Vagina (tissue), 2 donors: ENCODE measurements at places on chromosomes 11 and 22. TPM values are rescaled to one million over a fixed set of nuclear protein-coding genes. Genes with fewer than 3 reads are reported as not detected.

Gene KDM4E
- total RNA-seq: not detected

DNA sequence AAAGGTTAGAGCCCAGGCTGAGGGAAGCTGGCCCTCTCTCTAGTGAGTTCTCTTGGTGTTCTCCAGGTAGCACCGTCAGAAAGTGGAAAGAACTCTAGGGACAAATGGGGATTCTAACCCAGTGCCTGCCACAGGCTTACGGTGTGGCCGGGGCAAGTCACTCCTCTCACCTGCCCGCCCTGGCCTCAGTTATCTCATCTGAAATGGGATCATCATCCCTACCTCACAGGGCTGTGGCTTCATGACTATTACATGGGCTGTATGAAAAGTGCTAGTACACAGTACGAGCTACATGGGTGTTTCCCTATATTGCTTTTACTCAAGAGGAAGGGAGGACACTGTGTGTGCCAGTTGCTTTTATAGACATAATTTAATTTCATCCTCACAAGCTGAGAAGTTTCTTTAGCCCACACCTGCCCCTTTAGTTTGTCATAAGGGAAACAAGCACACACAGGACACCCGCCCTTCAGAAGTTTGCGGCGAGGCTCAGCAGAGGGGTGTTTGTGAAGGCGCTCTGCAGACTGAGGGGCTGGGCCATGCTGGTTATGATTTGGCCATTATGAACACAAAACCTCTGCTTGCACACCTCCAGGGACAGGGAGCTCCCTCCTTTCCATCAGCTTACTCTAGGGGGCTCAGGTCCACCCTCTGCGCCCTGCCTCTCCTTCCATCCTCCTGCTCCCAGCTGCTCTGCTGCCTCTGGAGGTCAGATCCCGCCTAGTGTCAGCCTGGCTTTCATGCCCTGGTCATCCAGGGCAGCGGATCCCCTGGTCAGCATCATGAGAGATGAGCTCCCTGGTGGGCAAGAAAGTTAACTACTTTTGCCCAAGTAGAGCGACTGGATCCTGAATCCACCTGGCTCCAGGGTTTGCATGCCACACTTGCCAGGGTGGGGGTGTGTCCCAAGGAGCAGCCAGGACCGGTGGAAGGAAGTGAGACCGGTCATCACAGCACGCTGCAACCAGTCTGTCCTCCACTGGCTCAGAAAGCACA, 1.2 kb downstream of the KLHL35 start:
- peaks cover 9% of the 10 kb centered on the region for H3K4me1 ChIP-seq
- no peak for DNase-seq
- H3K36me3 ChIP-seq: no peaks in the 10 kb centered on the region
- no peak overlapping the region for H3K4me3 ChIP-seq

DNA sequence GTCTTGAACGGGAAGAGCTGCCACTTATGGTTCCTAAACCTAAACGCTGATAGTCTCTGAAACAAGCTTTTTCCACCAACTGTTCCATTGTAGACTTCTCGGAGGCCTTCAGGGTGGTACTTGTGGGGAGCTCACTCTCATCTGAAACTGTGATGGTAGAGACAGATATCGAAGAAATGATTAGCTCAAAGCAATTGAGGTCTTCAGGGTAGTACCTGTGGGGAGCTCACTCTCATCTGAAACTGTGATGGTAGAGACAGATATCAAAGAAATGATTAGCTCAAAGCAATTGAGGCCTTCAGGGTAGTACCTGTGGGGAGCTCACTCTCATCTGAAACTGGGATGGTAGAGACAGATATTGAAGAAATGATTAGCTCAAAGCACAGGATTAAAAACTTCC, 175.7 kb downstream of the SWAP70 start:
- peaks cover 18% of the 10 kb centered on the region for H3K4me1 ChIP-seq
- DNase-seq: no peak
- H3K4me3 ChIP-seq: no peak overlapping the region
- peak overlapping the region; percentile 30 for H3K27ac ChIP-seq
- no peaks in the 10 kb centered on the region for H3K27me3 ChIP-seq
- H3K36me3 ChIP-seq: peaks cover 4% of the 10 kb centered on the region

Gene CHORDC1
- total RNA-seq: 65.6 TPM

GRCh38 chr11:96199563-96200025, 143.4 kb downstream of the MAML2 start:
- H3K4me1 ChIP-seq: peaks cover 36% of the 10 kb centered on the region
- H3K27ac ChIP-seq: peak overlapping the region; percentile 66
- H3K4me3 ChIP-seq: no peak overlapping the region
- H3K36me3 ChIP-seq: no peaks in the 10 kb centered on the region
- H3K27me3 ChIP-seq: no peaks in the 10 kb centered on the region

Gene TANGO2
- total RNA-seq: 21.4 TPM

- H3K4me3 ChIP-seq: no peak overlapping the region
- H3K36me3 ChIP-seq: no peaks in the 10 kb centered on the region
- H3K27me3 ChIP-seq: no peaks in the 10 kb centered on the region
- H3K4me1 ChIP-seq: peaks cover 15% of the 10 kb centered on the region
- H3K27ac ChIP-seq: no peak overlapping the region
Measured at GRCh38 chr11:113019711-113020110, 58.5 kb downstream of the NCAM1 start.

GRCh38 chr11:35180317-35181233, 41.6 kb downstream of the CD44 start:
- peaks cover 72% of the 10 kb centered on the region for H3K4me1 ChIP-seq
- no peaks in the 10 kb centered on the region for H3K27me3 ChIP-seq
- H3K36me3 ChIP-seq: peaks cover 32% of the 10 kb centered on the region
- no peak overlapping the region for H3K4me3 ChIP-seq

Gene MAPK8IP2
- 3.2 TPM for total RNA-seq

GRCh38 chr22:30628491-30628890, 7.1 kb upstream of the SLC35E4 start:
- H3K27ac ChIP-seq: no peak overlapping the region
- no peak overlapping the region for H3K4me3 ChIP-seq
- no peaks in the 10 kb centered on the region for H3K4me1 ChIP-seq

Gene MYOD1
- not detected for total RNA-seq

Gene SCGB2A2
- not detected for total RNA-seq

GRCh38 chr11:30285416-30286121, 37.3 kb upstream of the ARL14EP start:
- no peak for DNase-seq
- no peaks in the 10 kb centered on the region for H3K4me1 ChIP-seq
- H3K27ac ChIP-seq: no peak overlapping the region
- no peaks in the 10 kb centered on the region for H3K27me3 ChIP-seq
- H3K36me3 ChIP-seq: no peaks in the 10 kb centered on the region

GRCh38 chr11:114137838-114138237, 78.3 kb downstream of the ZBTB16 start:
- no peak for DNase-seq
- peak overlapping the region; percentile 1 for H3K27ac ChIP-seq
- no peaks in the 10 kb centered on the region for H3K27me3 ChIP-seq

GRCh38 chr22:46767249-46767985, 5.0 kb downstream of the TBC1D22A start:
- H3K36me3 ChIP-seq: no peaks in the 10 kb centered on the region
- no peaks in the 10 kb centered on the region for H3K27me3 ChIP-seq
- no peak overlapping the region for H3K27ac ChIP-seq
- H3K4me3 ChIP-seq: no peak overlapping the region
- DNase-seq: no peak

GRCh38 chr22:19823902-19824211, 30.8 kb downstream of the GNB1L start:
- DNase-seq: no peak
- H3K4me1 ChIP-seq: no peaks in the 10 kb centered on the region
- H3K4me3 ChIP-seq: no peak overlapping the region
- H3K27me3 ChIP-seq: no peaks in the 10 kb centered on the region

- no peak for DNase-seq
- no peaks in the 10 kb centered on the region for H3K36me3 ChIP-seq
- no peak overlapping the region for H3K4me3 ChIP-seq
- H3K4me1 ChIP-seq: peaks cover 34% of the 10 kb centered on the region
Measured at GRCh38 chr11:33333816-33334215, 76.6 kb downstream of the HIPK3 start.

Gene CLP1
- 10.8 TPM for total RNA-seq

Gene DAGLA
- 1.5 TPM for total RNA-seq

Gene ZBED4
- 9.1 TPM for total RNA-seq

Gene ENTHD1
- not detected for total RNA-seq

Gene RAG2
- total RNA-seq: not detected

Gene MMP12
- not detected for total RNA-seq

Gene OR8G1
- not detected for total RNA-seq

- no peaks in the 10 kb centered on the region for H3K4me1 ChIP-seq
- DNase-seq: no peak
- H3K27ac ChIP-seq: no peak overlapping the region
Measured at GRCh38 chr11:100810146-100810545, 123.1 kb downstream of the ARHGAP42 start.

Gene APOA5
- total RNA-seq: not detected

DNA sequence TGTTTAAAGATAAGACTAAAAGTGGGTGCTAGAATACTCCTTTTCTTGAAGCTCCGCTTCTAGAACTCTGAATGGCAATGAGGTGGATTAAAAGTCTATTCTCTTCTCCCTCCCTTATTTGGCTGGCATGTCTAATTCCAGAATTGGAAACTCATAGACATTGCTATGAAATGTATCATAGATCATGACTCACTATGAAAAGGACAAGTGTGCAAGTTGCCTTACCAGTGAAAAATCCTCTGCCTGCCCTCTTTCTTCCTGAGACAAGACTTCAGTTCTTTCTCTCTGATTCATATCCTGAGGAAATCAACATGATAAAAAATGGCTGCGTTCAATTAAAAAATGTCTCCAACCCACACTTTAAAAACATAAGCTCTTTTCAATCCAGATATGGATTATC, 73.2 kb upstream of the BLID start:
- no peak overlapping the region for H3K4me3 ChIP-seq
- no peak for DNase-seq
- H3K27me3 ChIP-seq: no peaks in the 10 kb centered on the region
- peak overlapping the region; percentile 64 for H3K27ac ChIP-seq

- H3K27ac ChIP-seq: no peak overlapping the region
- H3K27me3 ChIP-seq: no peaks in the 10 kb centered on the region
- H3K4me3 ChIP-seq: no peak overlapping the region
- H3K36me3 ChIP-seq: no peaks in the 10 kb centered on the region
- DNase-seq: no peak
Measured at GRCh38 chr22:33779243-33779642, 141.0 kb downstream of the LARGE1 start.

GRCh38 chr11:118783724-118784495, 7.1 kb downstream of the DDX6 start:
- H3K27me3 ChIP-seq: no peaks in the 10 kb centered on the region
- H3K27ac ChIP-seq: no peak overlapping the region
- H3K4me1 ChIP-seq: peaks cover 84% of the 10 kb centered on the region
- DNase-seq: no peak
- no peak overlapping the region for H3K4me3 ChIP-seq

DNA sequence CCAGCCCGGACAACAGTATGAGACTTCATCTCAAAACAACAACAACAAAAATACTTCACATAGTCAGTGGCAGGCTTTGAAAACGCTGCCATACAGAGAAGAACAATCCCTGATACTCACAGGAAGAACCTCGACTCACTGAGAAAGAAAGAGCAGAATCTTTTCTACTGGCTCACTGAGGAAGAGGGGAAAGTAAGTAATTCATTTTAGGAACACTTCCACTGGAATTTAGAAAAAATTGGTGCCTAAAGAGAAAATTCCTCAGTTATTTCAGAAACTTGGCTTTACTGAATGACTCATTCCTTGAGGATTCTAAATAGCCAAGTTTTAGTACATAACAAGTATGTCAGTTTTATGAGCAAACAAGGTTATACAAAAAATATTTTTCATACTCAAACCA, 12.3 kb downstream of the NARS2 start:
- no peaks in the 10 kb centered on the region for H3K36me3 ChIP-seq
- H3K27ac ChIP-seq: peak overlapping the region; percentile 73
- no peak overlapping the region for H3K4me3 ChIP-seq
- H3K4me1 ChIP-seq: peaks cover 39% of the 10 kb centered on the region

Gene OR6A2
- total RNA-seq: not detected

GRCh38 chr11:28439403-28439802, 331.2 kb downstream of the METTL15 start:
- no peaks in the 10 kb centered on the region for H3K27me3 ChIP-seq
- H3K4me3 ChIP-seq: no peak overlapping the region
- no peaks in the 10 kb centered on the region for H3K4me1 ChIP-seq
- H3K36me3 ChIP-seq: no peaks in the 10 kb centered on the region

Gene ZBED5
- 40.8 TPM for total RNA-seq

Gene C2CD2L
- total RNA-seq: 7.1 TPM

- no peaks in the 10 kb centered on the region for H3K36me3 ChIP-seq
- H3K4me3 ChIP-seq: no peak overlapping the region
- H3K27ac ChIP-seq: no peak overlapping the region
- no peaks in the 10 kb centered on the region for H3K27me3 ChIP-seq
- DNase-seq: no peak
Measured at GRCh38 chr11:43573233-43573632, 107.3 kb upstream of the HSD17B12 start.

Gene FADS1
- 9.8 TPM for total RNA-seq

GRCh38 chr11:72250661-72251464, 6.9 kb upstream of the PHOX2A start:
- H3K27me3 ChIP-seq: no peaks in the 10 kb centered on the region
- H3K4me3 ChIP-seq: no peak overlapping the region
- no peaks in the 10 kb centered on the region for H3K4me1 ChIP-seq

Gene ASCL3
- not detected for total RNA-seq

DNA sequence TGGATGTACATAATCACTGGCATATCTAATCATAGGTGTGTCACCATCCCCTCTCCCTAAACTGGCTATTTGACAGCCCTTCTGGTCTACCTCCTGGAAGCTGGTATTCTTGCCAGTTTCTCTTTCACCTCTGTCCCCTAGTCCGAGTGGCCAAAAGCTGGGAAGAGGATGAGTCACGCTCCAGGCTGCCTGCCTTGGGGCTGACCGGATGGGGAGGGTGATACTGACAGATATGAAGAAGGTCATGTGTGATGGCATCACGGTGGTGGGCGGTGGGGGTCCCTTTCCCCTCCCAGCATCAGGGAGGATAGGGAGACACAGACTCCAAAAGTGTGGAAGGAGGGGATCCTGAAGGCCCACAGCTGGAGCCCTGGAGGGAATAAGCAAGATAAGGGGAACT, 4.8 kb downstream of the OAF start:
- peaks cover 94% of the 10 kb centered on the region for H3K4me1 ChIP-seq
- H3K27ac ChIP-seq: peak overlapping the region; percentile 83
- H3K36me3 ChIP-seq: no peaks in the 10 kb centered on the region
- H3K4me3 ChIP-seq: no peak overlapping the region
- H3K27me3 ChIP-seq: no peaks in the 10 kb centered on the region

Gene EMID1
- 2.5 TPM for total RNA-seq

GRCh38 chr11:33700502-33701271, at the start of gene C11orf91:
Gene C11orf91 (minus strand): TSS chr11:33700826. CDS start chr11:33700740, 86 bp downstream.
- no peaks in the 10 kb centered on the region for H3K36me3 ChIP-seq
- peak; percentile 93 for DNase-seq
- peak within 1 kb of the TSS; percentile 75 for H3K27ac ChIP-seq
- no peaks in the 10 kb centered on the region for H3K27me3 ChIP-seq

DNA sequence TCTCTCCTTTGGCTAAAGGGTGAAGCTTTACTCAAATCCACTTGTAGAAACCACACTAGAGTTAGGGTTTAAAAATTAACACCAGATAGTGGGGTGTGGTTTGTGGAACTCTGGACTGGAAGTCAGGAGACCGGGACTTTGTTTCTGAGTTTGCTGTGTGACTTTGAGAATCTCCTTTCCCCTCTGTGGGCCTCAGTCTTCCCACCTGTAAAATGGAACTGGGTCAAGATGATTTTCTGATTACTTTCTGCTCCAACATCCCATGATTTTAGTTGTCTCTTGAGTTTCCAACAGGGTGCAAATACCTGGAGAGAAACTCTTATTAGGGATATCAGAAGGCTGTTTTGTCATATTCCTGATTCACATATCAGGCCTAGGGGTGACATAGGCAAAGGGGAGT, 301.0 kb downstream of the MIAT start:
- H3K4me1 ChIP-seq: peaks cover under 1% of the 10 kb centered on the region
- H3K4me3 ChIP-seq: no peak overlapping the region
- H3K27me3 ChIP-seq: no peaks in the 10 kb centered on the region
- H3K36me3 ChIP-seq: no peaks in the 10 kb centered on the region
- H3K27ac ChIP-seq: no peak overlapping the region
- DNase-seq: no peak
